ENCODE measurements at places on chromosomes 16 and 17.
A peak's percentile ranks its signal among the peaks of the same experiment; 100 is the strongest.

GRCh38 chr17:61289408-61290385, 109.9 kb upstream of the TBX2 start:
- DNase-seq: no peak

DNA sequence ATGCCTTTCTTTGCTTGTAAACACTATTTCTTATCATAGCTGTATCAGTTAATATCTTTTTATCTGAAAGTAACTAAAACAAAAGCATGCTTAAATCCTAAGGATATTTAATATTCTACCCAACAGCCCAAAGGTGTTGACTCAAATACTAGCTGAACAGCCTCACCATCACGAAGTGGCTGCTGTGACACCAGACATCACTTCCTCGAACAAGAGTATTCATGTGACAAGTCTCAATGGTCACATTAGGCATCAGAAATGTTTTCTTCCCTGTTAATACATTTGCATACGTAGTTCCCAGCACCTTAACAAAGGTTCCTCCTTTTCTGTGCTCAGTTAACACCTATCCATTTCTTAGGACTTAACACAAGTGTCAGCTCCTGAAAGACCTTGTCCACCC, 193.8 kb upstream of the DYNLRB2 start:
- DNase-seq: no peak

- no peak for DNase-seq
Measured at GRCh38 chr17:17855976-17856375, 19.2 kb upstream of the SREBF1 start.

- no peak for DNase-seq
Measured at GRCh38 chr17:18108401-18109312, at the start of gene MYO15A. MYO15A (plus strand) TSS chr17:18108756; CDS start chr17:18118801, 10,045 bp downstream.

DNA sequence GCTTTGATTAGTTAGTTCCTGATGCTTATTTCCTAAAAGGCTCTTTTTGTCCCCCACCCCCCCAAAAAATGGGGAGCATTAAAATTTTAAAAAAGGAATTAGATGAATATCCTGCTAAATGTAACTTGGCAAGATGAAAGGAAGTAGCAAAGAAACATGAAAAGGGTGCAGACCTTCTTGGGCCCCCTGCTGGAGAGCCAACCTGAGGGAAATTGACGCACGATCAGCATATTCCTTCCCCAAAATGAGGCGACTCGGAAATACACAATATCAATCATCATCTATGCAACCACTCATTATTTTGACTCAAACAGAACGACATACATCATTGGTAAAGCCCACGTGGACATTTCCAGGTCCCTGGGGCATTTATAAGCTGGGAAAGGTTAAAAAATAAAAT, 59.7 kb downstream of the GRIN2A start:
- DNase-seq: peak; percentile 7

GRCh38 chr16:8889893-8890548, 7.9 kb downstream of the LITAFD start:
- no peak for DNase-seq

- no peak for DNase-seq
Measured at GRCh38 chr17:1087381-1088241, 90.7 kb downstream of the TIMM22 start.
